ENCODE measurements at places on chromosomes 5 and 9.

DNA sequence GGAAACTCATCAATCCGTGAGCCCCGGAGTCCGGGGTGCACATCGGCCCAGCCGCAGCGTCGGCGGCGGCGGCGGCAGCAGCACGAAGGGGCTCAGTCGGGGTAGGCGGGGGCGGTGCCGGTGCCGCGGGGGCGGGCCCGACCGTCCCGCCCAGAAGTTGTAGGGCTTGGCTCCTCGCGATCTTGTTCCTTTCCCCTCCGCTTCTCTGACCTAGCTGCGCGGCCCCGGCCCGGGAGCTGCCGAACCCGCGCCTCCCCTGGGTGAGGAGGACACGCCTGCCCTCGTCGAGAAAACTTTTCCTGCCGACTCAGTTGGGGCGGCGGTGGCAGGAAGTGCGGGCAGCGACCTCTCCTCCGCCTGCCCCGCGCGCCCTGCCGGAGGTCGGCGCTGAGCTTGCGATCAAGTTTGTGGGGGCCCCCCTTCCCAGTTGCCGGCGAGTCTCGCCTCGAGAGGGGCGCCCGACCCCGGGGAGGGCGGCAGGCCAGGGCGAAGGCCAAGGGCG, at the start of gene MAN2A1:
MAN2A1 (plus strand) TSS at position 188 of the 502 bp plus-strand sequence. CDS start 491 bp downstream, outside the sequence.
- peak; percentile 67 for DNase-seq

- no peak for DNase-seq
Observed at GRCh38 chr9:87857141-87857947, 25.3 kb upstream of the SPATA31E1 start.

DNA sequence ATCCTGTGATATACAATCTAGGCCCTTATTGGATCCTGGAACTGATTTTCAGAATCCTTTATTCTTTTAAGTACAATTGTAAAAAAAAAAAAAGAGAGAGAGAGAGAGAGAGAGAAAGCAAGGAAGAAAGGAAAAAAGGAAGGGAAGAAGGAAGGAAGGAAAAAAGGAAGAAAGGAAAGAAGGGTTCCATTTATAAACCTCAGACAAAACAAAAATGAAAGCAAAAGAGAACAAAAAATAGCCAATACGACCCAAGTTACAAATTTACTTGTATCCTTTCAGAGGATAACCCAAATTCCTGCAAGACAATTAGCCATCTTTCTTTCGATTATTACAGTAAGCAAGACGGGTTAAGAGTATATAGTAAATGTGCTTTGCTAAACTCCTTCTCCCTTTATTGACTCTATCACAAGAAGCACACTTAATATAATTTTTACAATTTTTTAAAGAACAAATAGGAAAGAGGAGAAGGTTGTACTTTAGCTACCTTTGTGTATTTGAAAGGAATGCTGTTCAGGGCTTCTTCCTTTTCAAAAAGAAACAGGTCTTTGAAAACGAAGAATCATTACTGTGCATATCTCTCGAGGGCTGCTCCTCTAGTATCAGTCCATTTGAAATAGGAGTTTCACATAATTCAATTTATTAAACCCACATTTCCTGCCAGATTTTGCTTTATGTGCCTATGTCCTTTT, 543.3 kb downstream of the RAB3C start:
- DNase-seq, result no peak

DNA sequence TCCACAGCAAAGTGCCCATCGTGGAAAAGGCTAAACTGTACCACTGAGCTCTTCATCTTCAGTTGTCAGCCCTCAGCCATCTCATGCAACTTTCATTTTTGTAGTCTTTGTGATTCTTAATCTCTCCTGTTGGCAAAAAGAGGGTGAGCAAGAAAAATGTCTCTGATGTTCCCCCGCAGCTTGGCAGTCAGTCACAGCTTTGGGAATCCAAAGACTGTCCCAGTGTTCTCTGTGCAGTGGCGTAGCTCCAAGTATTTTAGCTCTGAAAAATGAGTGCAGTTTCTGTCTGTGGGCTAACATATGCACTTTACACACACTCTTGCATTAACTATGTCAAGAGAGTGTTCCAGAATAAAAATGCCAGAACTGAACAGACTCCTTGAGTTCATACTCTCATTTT, 372.2 kb downstream of the TMEM232 start:
- DNase-seq, result no peak

- no peak for DNase-seq
Observed at GRCh38 chr9:34502471-34502870, 20.3 kb downstream of the ENHO start.

DNA sequence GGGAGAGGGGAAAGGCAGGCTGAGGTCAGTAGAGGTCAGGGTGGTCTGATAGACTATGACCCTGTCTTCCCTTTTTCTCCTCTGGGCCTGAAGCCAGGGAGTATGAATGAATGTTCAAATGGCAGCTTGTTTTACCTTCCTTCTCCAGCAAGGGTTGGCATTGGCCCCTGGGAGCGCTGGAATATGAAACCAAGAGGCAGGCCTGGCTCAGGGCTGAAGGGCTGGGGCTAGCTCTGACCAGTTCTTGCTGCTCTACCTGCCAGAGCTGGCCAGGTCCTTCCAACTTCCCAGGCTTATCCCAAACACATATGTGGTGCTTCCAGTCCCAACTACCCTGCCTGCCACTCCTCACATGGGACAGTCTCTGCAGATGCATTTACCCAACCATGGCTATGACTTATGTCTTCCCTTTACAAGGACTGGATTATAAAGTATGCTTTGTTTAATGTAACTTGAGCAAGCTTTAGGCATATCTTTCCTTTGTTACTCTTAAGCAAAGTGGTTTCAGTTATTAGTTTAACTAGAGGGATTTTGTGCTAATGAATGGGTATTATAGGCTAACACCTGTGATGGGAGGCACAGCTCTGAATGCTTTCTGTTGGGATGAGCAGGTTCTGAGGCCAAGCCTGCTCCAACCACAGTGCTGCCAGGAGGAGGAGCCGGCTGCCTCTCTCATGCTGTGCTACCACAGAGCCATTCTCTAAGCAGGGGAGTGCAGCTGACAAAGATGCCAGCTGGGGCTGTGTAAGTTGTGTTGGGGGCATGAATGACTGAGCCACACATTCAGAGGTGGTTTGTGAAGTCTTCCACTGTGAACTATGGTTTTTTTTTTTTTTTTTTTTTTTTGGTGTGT, 6.1 kb downstream of the CCNI2 start:
- no peak for DNase-seq

- no peak for DNase-seq
Observed at GRCh38 chr5:78958672-78959445, 26.3 kb downstream of the ARSB start.

GRCh38 chr5:130111746-130112145, 207.5 kb downstream of the CHSY3 start:
- DNase-seq, result no peak

- DNase-seq, result no peak
Observed at GRCh38 chr9:15155323-15155722, 151.7 kb downstream of the TTC39B start.

GRCh38 chr9:84371737-84372136, 31.2 kb upstream of the SLC28A3 start:
- DNase-seq, result no peak
